Ovary (tissue), 10 donors: ENCODE measurements at places on chromosomes 2 and 18. TPM values are rescaled to one million over a fixed set of nuclear protein-coding genes. Genes with fewer than 3 reads are reported as not detected.

- peaks cover 9% of the 10 kb centered on the region for H3K4me1 ChIP-seq
- no peak overlapping the region for H3K27ac ChIP-seq
- H3K27me3 ChIP-seq = no peaks in the 10 kb centered on the region
- DNase-seq = no peak
- no peak overlapping the region for H3K4me3 ChIP-seq
- no peaks in the 10 kb centered on the region for H3K36me3 ChIP-seq
These were observed 86.7 kb upstream of the RANBP2 start for GRCh38 chr2:108632332-108633160.

- H3K4me3 ChIP-seq = no peak overlapping the region
- H3K27ac ChIP-seq = no peak overlapping the region
- H3K36me3 ChIP-seq = no peaks in the 10 kb centered on the region
- peaks cover 14% of the 10 kb centered on the region for H3K4me1 ChIP-seq
These were observed 13.2 kb downstream of the BIN1 start for GRCh38 chr2:127093648-127094210.

- H3K27me3 ChIP-seq = no peaks in the 10 kb centered on the region
- no peaks in the 10 kb centered on the region for H3K4me1 ChIP-seq
- H3K27ac ChIP-seq = no peak overlapping the region
These were observed 58.7 kb downstream of the AFTPH start for GRCh38 chr2:64582774-64583340.

Gene FN1
- total RNA-seq = 299 TPM

Gene TSPYL6
- 0.11 TPM for total RNA-seq
